ENCODE measurements at places on chromosomes 7 and 10.

GRCh38 chr10:43739161-43739560 is 90.5 kb upstream of the ZNF32 start:
- no peak for DNase-seq

DNA sequence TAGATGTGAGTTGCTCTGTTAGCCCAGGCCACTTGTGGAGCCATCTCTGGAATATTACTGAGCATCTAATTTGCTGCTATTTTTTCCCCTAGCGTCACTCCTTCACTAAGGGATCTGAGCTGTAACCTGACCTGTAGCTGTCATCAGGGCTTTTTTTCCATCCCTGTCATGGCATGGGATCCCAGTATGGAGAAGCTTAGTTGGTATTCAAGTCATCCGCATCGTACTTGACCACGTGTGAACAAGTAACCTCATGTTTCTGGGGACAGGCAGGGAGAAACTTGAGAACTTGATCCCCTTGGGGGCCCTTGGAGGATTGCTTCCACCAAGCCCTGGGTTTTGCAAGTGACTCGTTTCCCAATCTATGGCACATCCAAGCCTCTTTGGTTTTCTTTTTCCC is 474.4 kb upstream of the GALNT17 start:
- no peak for DNase-seq

- DNase-seq: no peak
Observed at GRCh38 chr7:111320133-111320532, 229.2 kb downstream of the LRRN3 start.

- no peak for DNase-seq
Observed at GRCh38 chr10:4101918-4102654, 317.1 kb upstream of the KLF6 start.

GRCh38 chr10:95818668-95819067 is 62.7 kb downstream of the ENTPD1 start:
- DNase-seq: no peak

- DNase-seq: no peak
Observed at GRCh38 chr7:20647908-20648776, 32.7 kb downstream of the ABCB5 start.

DNA sequence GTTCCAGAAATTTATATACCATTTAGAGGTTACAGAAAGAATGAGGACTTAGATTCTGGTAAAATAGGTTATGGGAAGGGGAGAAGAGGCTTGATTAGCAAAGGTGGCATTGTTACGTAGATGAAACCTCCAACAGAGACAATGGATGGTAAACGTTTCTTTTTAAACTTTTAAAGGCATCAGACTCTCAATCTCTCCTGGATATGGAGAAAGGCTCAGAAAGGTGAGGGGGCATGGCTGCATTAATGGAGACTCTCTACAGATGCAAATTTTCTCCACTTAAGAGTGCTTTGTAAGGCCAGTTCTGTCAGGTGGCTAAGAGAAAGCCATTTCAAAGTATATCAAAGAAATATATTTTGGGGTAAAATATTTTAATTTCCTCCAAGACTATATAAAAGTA is 240.9 kb upstream of the PTER start:
- no peak for DNase-seq

GRCh38 chr10:11602358-11602757 is 9.1 kb downstream of the USP6NL start:
- DNase-seq: no peak

- DNase-seq: no peak
Observed at GRCh38 chr7:17549406-17549805, 251.0 kb downstream of the AHR start.

DNA sequence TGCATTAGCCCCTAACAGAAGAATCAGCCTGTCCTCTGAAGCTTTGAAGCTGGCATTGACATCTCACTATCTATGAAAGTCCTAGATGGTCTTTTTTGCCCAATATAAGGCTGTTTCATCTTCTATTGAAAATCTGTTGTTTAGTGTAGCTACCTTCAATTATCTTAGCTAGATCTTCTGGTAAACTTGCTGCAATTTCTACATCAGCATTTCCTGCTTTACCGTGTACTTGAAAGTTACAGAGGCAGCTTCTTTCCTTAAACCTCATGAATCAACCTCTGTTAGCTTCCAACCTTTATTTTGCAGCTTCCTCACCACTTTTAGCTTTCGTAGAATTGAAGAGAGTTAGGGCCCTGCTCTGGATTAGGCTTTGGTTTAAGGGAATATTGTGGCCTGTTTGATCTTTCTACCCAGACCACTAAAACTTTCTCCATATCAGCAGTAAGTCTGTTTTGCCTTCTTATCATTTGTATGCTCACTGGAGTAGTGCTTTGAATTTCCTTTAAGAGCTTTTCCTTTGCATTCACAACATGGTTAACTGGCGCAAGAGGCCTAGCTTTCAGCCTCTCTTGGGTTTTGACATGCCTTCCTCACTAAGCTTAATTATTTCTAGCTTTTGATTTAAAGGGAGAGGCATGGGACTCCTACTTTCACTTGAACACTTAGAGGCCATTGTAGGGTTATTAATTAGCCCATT is 32.5 kb downstream of the ARID5B start:
- DNase-seq: no peak
